ENCODE measurements at places on chromosomes 2 and 18.
A peak's percentile ranks its signal among the peaks of the same experiment; 100 is the strongest.

DNA sequence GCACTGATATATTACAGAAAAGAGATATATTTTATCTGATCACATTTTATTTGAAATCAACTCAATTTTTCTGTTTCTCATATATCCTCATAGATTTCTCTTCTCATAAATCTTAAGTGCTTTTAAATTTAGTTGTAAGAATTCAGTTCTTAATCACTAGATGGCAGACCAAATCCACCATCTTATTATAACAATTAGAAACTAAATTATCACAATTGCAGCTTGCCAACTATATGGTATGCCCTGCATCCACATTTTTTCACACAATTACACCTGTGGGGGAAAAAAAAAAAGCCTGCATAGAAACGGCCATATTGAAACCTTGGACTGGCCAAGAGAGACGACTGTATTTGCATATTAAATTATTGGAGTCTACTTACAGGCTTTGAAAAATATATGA, 64.4 kb downstream of the COL5A2 start:
- no peak for DNase-seq

DNA sequence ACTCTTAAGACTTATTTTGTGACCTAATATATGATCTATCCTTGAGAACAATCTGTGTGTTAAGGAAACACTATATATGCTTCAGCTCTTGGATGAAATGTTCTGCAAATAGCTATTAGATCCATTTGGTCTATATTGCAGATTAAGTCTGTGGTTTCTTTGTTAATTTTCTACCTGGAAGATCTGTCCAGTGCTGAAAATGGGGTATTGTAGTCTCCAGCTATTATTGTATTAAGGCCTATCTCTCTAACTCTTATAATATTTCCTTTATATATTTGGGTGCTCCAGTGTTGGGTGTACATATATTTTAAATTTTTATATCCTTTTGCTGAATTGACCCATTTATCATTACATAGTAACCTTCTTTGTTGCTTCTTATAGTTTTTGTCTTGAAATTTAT, 992.7 kb upstream of the CDH2 start:
- no peak for DNase-seq

DNA sequence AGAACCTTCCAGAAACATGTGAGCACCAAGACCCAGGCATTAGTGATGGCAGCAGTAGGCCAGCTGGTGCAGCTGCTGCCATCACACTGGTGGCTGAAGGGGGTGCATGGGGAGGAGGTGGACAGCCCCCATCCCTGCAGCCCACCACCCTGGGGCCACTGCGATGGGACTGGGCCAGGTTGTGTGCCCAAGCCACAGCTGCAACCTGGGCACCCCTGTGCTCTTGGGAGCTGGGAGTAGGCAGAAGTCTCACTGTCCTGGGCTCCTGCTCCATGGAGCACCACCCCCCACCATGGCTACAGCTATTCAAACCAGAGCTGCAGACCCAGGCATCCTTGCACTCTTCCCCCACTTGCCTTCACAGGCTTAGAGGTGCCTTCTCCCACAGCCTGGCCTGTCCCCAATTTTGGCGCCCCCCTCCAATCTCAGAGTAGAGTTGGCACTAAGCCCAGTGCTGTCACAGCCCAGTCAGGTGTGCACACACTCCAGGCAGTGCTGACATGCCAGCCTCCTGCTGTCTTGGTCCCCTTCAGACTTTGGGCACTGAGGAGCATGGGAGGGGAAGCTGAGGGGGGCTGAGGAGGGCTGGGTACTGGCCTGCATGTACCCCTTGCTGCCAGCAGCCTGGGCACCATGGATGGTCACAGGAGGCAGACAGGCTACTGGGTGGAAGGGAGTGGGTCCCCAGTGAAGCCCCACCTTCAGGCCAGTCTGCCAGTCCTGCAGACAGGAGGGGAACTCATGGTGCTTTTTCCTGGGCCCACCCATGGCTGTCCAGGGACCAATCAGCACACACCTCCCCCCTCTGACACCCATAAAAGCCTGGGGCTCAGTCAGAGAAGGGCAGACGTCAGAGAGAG, 67.1 kb downstream of the CYP26B1 start:
- no peak for DNase-seq

DNA sequence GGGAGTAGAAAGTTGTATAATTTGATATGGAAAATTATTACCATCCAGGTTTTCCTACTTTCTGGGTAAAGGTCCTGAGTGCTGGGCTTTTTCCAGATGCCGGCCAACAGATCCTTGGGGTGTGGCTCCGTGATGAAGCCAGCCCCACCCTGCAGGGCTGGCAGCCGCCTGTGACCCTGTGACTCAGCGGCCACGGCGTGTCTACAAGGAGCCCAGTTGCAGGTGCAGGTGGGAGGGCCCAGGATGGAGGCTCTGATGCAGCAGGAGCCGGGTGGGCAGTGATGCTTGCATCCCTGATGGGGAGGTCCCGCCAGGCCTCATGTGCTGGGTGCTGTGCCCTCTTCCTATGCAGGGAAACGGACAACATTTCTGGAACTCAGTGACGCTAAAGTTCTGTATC, 96.0 kb upstream of the ALKAL2 start:
- DNase-seq = peak; percentile 48

GRCh38 chr2:237411092-237411601, 2.8 kb downstream of the COL6A3 start:
- DNase-seq = no peak

GRCh38 chr2:159094173-159094737, 125.8 kb downstream of the TANC1 start:
- DNase-seq = peak; percentile 78

- DNase-seq = no peak
Observed at GRCh38 chr18:69658685-69659084, 258.0 kb downstream of the DOK6 start.

DNA sequence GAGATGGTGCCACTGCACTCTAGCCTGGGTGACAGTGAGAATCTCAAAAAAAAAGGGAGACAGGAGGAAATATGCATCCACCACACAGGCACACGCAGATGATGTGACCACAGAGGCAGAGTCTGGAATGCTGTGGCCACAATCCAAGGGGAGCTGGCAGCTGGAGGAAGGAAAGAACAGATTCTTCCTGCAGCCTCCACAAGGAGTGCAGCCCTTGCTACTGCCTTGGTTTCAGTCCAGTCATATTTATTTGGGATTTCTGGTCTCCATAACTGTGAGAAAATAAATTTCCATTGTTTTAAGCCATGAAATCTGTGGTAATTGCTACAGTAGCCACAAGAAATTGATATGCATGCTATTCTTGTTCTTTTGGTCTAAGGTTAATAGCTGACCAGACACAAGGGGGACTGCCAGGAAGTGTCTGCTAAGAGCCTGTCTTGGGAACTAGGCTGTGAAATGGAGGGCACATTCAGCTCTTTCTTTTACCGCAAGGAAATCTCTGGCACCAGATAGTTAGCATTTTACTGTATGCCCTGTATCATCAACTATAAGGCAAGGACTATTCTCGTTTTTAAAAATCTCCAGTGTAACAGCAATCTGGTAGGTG, 133.1 kb upstream of the SEC11C start:
- DNase-seq = no peak

GRCh38 chr2:203600286-203600685, 65.2 kb upstream of the RAPH1 start:
- no peak for DNase-seq

DNA sequence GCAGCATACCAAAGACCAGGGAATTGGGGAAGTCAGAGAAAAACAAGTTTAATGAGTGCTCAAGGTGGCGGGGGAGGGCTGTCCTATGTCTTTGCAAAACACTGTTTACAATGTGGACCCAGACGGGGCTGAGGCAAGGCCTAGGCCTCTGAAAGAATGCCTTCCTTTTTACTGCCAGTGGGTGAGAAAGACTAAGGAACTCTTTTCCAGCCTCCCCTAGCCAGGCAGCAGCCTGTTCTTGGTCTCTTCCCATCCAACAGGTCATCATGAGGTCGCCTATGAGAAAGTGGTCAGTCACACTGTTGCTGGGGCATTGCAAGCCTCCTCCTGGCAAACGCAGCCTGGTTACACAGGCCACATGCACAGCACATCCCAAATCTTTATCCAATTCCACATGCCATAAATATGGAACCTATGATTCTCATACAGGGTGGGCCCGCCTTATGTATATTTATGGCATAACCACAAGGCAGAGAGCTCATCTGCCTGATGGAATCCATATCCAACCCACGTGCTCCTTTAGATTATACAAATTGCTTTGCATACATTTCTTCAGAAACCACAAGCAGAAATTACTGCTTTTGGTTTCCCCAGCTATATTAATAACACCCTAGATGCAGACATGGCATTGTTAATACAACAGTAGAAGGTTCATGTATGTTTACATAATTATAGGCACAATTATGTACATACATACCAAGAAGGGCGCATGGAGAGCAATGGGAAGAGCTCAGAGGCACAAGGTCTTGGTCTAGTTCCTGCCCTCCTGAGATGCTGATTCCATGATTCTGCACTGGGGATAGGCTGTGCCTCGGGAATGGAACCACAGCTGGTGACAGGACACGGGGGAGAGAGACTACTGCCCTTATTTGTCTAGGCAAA, 48.6 kb downstream of the NRP2 start:
- DNase-seq = no peak

DNA sequence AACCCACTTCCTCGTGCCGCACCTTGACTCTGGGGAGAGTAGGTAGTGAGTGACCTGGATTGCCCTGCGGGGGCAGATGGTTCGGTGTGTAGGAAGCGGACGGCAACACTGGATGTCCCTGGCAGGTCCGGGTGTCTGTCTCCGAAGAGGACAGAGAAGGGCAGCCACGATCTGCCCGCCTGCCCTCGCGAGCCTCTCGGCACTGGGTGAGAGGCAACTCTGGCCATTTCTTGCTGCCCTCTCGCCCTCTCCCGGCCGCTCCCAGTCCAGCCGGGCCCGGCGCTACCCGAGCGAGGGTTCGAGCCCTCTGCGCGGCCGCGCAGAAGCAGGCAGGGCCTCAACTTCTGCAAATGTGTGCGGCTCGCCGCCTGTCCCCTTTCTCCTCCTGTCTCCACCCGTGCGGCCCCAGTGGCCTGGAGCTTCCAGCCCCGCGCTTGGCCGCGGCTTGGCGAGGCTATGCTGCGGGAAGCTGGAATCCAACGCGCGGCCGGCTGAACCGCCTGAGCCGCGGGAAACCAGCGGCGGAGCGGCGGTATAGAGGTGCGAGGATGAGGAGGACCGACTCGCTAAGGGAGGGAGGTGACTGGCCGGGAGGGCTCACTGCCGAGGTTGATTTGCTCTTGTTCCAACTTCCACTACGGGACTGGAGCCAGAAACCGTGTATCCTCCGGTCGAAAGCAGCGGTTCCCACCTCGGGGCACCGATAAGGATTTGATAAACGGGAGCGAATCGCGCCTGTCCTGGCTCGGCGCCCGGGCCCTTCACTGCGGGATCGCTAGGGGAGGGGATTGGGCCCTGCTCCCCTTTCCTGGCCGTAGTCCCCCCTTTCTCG, 1.5 kb downstream of the EPAS1 start:
- DNase-seq = peak; percentile 53

- no peak for DNase-seq
Observed at GRCh38 chr18:58787536-58788149, 77.0 kb upstream of the ZNF532 start.

DNA sequence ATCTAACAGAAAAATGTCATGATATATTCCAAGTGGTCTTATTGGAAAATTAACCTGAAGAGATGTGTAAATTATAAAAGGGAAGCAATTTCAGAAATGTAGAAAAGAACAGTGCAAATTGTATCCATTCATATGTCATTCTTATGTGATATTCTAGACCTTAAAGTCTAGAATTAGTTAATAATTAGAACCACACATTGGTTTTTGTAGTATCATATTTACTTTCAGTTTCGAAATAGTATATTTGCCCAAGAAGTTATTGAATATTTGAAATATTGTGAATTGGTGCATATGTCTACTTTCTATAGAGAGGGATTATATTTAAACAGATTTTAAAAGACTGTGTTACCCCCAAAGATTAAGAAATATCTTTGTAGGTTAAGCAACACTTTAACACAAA, 1348.6 kb upstream of the ACVR2A start:
- DNase-seq = no peak

DNA sequence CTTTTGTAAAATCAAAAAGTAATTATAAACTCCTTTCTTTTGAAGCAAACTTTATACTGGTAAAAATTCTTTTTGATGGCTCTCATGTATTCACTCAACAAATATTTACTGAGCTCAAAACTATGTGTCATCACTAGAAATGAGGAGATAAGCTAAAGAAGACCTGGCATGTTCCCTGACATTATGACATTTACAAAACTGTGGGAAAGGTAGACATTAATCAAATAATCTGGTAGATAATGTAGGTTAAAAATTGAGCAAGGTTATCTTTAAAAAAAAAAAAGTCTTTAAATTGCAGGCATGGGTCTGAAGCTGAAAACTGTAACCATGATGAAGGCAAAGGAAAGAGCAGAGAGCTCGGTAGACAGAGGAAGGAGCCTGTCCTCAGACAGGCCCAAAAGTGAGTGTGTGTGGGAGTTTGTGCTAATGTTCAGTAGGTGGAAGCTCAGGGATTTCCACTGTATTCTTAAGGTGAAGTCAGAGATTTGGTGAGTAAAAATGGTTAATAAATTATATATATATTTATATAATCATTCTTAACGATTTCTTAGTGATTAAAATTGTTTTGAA, 612.9 kb downstream of the LRP1B start:
- DNase-seq = no peak

DNA sequence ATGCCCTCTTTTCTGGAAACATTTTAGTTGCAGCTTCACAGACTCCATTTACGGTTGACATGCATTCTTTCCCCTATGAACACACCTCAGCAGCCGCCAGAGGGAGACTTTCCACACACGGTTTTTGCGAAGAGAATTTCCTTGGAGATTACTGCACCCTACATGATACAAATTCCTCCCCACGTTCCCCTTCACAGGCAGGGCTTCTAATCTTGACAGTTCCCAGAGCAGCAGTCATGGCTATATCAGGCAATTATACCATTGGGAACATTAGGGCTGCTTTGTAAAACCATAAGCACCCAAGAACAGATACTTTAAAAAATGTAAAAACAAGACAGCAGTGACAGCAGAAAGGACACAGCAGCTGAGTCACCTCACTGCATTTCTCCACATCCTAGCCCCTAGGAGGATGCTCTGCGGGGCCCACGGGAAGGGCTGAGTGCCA, 253.8 kb downstream of the TGIF1 start:
- peak; percentile 83 for DNase-seq

GRCh38 chr2:101058386-101058785, 56.3 kb downstream of the RPL31 start:
- no peak for DNase-seq

DNA sequence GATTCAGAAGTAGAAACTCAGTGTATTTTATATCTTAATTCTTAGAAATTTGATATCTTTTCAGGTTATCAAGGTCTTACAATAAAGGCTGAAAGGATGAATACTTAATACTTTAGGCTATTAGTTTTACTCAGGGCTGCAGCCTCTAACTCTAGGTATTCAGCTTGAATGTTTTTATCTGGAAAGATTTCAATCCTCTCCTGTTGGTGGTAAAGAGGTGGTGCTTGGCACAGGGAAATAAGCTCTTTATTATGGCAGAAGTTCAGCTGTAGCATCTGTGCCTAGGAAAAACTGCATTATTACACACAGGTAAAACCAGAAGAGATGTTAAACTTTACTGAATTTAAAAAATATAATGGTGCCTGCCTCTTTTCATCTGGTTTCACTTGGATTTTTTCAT, 11.1 kb downstream of the ACVR2A start:
- no peak for DNase-seq
